ENCODE measurements at places on chromosomes 13 and 19.

- no peak for DNase-seq
These were observed 192.7 kb upstream of the MIR17HG start for GRCh38 chr13:91154558-91155353.

DNA sequence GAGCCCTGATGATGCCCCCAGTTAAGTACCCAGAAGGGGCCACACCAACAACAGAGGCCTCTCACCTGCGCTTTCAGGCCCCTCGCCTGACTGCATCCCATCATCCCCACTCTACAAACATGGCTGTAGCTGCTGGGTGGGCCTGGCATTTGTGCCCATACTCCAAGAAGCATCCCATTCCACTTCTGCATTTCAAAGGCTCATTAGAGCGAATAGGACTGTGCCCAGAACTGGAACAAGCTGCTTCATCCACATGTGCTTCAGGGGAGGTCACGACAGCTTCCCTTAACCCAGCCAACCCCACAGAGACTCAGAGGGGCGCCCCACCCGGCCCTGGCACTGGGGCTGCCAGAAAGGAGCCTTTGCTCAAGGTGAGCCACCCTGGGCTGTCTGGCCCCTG lies 156.9 kb downstream of the SIPA1L3 start:
- DNase-seq: no peak

DNA sequence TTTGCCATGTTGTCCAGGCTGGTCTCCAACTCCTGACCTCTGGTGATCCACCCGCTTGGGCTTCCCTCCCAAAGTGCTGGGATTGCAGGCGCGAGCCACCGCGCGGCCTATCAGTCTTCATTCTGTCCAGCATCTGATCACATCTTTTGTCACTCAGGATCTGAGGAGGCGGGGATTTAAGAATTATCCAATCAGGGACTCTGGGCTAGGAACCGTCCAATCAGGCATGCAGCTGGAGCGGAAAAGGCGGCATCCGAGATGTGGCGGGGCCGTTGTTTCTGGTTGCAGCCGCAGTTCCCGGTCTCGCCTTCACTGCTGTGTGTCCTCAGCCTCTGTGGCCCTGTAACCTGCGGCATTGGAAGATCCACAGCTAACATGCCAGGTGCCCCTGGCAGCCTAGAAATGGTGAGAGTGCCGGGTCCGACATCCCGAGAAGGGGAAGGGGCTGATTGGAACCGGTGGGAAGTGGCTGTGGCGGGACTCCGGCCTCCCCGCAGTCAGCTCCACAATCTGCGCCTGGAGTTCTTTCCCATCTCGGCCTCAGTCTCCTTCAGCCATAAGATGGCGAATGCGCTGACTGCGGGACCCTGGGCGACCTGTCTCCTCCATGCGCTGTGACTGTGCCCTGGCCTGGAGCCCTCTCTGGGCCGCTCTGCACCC lies at the start of gene ZNF729:
Gene ZNF729, plus strand, starts transcription at position 291 of the 660 bp plus-strand sequence. Its CDS starts 85 bp downstream, at position 376.
- DNase-seq: no peak

DNA sequence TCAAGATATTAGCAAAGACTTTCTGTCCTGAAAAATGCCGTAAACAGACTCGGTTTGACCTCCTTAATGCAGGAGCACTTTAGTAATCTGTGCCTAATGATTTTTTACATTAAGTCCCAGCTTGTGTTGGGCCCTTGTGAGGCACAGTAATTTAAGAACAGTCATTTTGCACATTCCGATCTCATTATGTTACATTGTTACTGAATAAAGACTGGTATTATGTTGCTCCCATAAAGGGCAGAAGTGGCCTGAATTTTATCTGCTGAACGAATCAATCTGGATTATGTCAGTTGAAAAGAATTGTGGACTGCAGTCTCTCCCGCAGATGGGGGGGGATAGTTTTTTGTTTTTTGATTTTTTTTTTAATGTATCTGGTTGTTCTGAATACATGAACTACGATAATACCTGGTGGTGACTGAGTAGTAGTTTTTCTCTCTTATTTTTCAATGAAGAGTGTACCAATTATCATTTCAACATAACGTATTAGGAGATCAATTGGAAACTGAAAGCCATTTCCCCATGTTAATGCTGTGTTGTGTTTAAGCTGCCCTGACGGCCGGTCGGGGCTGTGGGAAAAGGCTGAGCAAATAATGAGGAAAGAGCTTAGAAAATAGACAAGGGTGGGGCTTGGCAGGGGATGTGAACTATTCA lies 290.2 kb downstream of the ZNF536 start:
- no peak for DNase-seq

DNA sequence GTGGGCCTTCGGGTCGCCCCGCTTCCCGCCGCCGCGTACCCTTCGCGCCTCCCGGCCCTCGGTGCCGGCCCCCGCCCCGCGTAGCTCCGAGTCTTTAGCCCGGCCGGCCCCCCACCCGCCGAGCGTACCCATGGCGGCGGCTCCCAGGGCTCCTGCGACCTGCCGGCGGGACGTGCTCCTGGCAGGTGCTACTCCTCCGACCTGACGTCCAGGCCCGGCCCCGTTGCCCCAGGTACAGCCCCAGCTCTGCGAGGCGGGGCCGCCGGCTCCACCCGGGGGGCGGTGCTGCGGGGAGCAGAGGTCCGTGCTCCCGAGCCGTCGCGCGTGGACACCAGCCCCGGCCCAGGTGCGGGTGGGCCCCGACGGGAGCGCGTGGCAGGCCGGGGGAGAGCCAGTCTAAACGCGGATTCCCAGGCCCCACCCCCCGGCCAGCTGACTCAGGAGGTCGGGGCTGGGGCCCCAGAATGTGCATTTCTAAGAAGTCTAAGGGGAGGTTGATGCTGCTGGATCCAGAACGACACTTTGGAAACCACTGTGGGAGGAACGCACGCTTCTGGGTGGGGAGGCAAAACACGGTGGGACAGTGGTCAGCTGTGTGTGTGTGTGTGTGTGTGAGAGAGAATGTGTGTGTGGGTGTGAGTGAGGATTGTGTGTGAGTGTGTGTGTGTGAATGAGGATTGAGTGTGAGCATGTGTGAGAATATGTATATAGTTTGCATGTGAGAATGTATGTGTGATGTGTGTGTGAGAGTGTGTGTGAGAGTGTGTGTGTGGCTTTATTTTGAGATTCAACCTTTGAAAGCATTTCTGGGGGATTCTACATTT lies at the start of gene SLC15A1:
Gene SLC15A1, minus strand, starts transcription at position 206 of the 824 bp plus-strand sequence. Its CDS starts 74 bp downstream, at position 132.
- DNase-seq: no peak

- peak; percentile 14 for DNase-seq
These were observed 962 bp upstream of the IRS2 start for GRCh38 chr13:109787135-109787954.

Measured in NCI-H187 treated with DMSO at 0.1 percent for 48 hours (cell line).